ENCODE measurements at places on chromosomes 12 and 14.

- no peak for DNase-seq
Observed at GRCh38 chr14:38420048-38420447, 164.2 kb upstream of the CLEC14A start.

DNA sequence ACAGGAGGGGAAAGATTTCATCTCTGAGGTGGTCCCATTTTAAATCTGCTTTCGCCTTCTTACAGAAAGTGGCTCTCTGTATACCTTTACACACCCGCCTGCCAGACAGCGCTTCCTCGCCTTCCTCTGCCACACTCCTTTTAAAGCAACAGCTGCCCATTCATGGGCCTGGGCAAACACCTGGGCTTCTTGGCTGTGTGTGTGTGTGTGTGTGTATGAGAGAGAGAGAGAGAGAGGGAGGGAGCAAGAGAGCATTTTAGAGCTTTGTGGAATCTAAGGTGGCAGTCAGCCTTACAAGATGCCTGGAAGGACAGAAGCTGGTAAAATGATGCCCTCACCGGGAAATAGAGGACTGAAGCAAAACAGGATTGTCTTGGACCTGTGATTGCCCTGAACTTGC lies 20.0 kb downstream of the PTHLH start:
- no peak for DNase-seq

GRCh38 chr12:5428332-5429221 lies 3.3 kb upstream of the NTF3 start:
- no peak for DNase-seq

DNA sequence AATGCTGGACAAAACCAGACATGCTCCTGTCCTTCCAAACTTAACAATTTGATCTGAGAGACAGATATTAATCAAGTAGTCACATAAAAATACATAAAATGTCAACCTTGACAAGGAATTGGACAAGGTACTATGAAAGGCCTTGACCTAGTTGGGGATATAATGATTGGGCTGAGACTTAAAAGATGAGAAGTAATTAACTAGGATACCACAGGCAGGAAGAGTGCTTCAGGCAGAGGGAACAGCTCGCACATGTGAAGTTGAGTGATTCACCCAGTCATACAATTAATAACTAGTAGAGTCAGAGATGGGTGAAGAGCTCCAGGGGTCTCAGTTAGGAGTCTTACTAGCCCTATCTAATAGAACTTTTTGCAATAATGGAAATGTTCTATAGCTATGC lies 259.5 kb downstream of the MSRB3 start:
- DNase-seq = no peak

Data from activated CD4-positive, alpha-beta T cell treated with anti-CD3 and anti-CD28 coated beads, Interleukin-2, amount 50 U/mL, for 48 hours (primary cell).